ENCODE measurements at places on chromosomes 12 and 14.

GRCh38 chr14:20802341-20803084 lies at the start of gene RNASE1:
RNASE1 (minus strand) TSS chr14:20802844; CDS start chr14:20802068, 776 bp downstream.
- no peaks in the 10 kb centered on the region for H3K27me3 ChIP-seq
- H3K4me1 ChIP-seq: no peaks in the 10 kb centered on the region
- H3K36me3 ChIP-seq: no peaks in the 10 kb centered on the region
- DNase-seq: no peak
- no peak within 1 kb of the TSS for H3K27ac ChIP-seq

DNA sequence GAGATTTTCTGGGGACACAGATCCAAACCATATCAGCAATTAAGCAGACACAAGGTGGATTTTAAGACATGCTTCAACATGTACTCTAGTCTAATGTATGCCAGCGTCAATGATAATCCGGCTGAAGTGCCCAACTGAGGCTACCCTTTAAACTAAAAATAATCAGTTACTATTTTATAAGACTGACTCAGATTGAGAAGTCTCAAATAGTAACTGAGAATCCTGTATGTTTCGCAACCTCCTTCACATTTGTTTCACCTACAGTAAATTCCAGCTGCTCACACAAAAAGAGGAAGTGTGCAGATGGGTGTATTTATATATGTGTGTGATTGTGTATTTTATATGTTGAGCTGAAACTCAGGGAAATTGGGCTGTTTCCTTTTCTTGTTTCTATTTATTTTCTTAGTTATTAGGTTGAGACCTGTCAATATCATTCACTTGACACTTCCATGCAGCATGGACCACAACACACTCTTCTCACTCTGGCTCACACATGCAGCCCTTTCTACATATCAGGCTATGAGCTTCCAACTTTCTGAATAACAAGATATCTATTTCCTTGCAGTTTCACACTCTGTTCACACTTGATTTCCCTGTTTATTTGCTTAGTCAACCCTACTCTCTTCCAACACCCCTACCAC lies 1224.9 kb upstream of the TMEM132C start:
- H3K36me3 ChIP-seq: no peaks in the 10 kb centered on the region
- no peaks in the 10 kb centered on the region for H3K27me3 ChIP-seq
- H3K4me3 ChIP-seq: no peak overlapping the region

DNA sequence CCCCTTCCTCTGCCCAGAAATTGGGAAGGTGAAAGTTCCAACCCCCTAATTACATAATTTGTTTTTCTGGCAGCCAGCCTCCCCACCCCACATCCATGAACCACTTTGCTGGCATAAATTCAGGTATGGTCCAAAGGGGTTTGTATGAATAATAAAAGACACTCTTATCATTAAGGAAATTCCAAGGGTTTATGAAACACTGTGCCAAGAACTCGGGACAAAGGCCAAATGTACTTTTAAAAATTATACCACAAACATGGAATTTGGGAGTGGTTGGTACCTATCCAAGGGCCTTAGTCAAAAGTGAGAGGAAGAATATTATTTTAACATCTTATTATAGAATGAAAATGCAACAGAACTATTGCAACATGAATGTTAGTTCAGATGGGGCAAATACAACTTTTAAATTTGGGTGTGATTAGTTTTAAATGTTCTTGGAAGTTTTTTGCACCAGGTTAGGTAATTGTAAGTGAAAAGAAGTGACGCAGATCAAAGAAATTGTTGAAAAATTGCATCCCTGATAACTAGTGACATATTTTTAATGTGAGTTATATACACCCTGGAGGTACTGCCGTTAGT lies 217.8 kb downstream of the TMEM117 start:
- no peak for DNase-seq
- H3K4me3 ChIP-seq: no peak overlapping the region
- peaks cover 15% of the 10 kb centered on the region for H3K4me1 ChIP-seq
- no peak overlapping the region for H3K27ac ChIP-seq

DNA sequence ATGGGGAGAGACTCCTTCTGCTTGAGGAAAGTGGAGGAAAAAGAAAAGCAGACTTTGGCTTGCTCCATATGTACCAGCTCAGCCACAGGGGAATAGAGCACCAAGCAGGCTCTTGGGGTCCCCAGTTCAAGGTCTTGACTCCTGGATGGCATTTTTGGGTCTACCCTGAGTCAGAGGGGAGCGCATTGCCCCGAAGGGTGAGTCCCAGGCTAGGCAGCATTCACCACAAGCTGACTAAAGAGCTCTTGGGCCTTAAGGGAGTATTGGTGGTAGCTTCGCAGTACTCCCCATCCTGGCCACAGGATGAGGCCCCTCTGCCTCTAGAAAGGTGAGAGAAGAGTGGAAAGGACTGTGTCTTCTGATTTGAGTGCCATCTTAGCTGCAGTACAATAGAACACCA lies 19.8 kb upstream of the UNC79 start:
- H3K36me3 ChIP-seq: no peaks in the 10 kb centered on the region
- H3K27ac ChIP-seq: no peak overlapping the region
- H3K4me3 ChIP-seq: no peak overlapping the region
- no peaks in the 10 kb centered on the region for H3K4me1 ChIP-seq
- H3K27me3 ChIP-seq: no peaks in the 10 kb centered on the region
- DNase-seq: no peak

DNA sequence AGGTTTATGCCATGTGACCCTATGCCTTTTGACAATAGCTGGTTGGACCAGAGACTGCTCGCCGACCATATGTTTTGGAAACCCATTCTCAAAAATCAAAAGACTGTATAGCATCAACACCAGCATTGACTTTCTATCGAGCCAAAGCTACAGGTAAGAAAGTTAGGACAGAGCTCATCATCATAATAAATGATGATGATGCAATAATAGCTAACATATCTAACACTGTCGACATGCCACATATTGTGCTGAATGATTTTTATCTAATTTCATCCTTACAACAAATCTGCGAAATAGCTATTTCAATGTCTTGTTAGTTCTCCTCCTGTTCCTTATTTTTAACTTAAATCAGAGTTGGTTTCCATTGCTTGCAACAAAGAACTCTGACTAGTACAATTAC lies 102.9 kb downstream of the EGLN3 start:
- no peaks in the 10 kb centered on the region for H3K36me3 ChIP-seq
- H3K4me3 ChIP-seq: no peak overlapping the region
- H3K27ac ChIP-seq: no peak overlapping the region
- no peaks in the 10 kb centered on the region for H3K4me1 ChIP-seq

- H3K27me3 ChIP-seq: no peaks in the 10 kb centered on the region
- peaks cover 29% of the 10 kb centered on the region for H3K36me3 ChIP-seq
- H3K27ac ChIP-seq: no peak overlapping the region
- DNase-seq: no peak
- H3K4me1 ChIP-seq: no peaks in the 10 kb centered on the region
Observed at GRCh38 chr14:103000291-103000921, 56.9 kb downstream of the CDC42BPB start.

DNA sequence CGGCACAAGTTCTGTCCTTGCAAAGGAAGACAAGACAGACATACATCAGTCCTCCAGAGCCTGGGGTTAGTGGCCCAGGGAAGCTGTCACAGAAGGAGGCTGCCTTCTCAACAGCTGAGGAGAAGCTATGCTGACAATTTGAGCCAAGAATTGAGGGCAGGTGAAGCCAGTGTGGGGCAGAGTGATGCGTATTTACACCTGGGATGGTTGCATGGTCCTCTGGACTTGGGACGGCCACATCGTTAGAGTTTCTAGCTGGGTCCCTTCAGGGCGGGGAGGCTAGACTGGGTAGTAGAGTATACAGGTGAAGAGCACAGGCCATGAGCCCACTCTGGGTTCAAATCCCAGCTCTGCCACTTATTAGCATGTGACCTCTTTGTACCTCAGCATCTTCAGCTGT lies 16.5 kb downstream of the KRT85 start:
- no peaks in the 10 kb centered on the region for H3K36me3 ChIP-seq
- H3K4me1 ChIP-seq: peaks cover 20% of the 10 kb centered on the region
- DNase-seq: no peak
- no peak overlapping the region for H3K4me3 ChIP-seq
- H3K27me3 ChIP-seq: no peaks in the 10 kb centered on the region

GRCh38 chr14:76826122-76826521 lies at the start of gene LRRC74A:
LRRC74A (plus strand) TSS chr14:76826408; CDS start chr14:76826698, 290 bp downstream.
- no peaks in the 10 kb centered on the region for H3K4me1 ChIP-seq
- H3K4me3 ChIP-seq: no peak within 1 kb of the TSS
- DNase-seq: no peak
- H3K27me3 ChIP-seq: peaks cover 5% of the 10 kb centered on the region
- H3K36me3 ChIP-seq: no peaks in the 10 kb centered on the region

DNA sequence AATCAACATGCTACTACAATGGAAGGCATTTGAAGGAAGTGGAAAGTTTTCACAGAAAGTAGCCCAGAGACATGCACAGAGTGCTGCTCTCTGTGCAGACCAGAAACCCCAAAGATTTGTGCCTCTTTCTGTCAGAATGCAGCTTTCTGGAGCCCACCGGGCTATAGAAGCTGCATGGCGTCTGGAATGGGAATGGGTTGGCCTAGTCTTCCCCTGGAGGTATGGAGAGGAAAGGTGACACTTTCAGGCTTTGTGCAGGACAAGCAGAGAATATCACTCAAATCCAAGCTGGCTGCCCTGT lies 21.3 kb upstream of the ZFP36L1 start:
- no peaks in the 10 kb centered on the region for H3K27me3 ChIP-seq
- no peak for DNase-seq
- H3K4me1 ChIP-seq: peaks cover 27% of the 10 kb centered on the region
- H3K4me3 ChIP-seq: no peak overlapping the region
- H3K36me3 ChIP-seq: no peaks in the 10 kb centered on the region

GRCh38 chr12:1041478-1041877 lies 50.5 kb downstream of the ERC1 start:
- DNase-seq: no peak
- no peaks in the 10 kb centered on the region for H3K27me3 ChIP-seq
- no peaks in the 10 kb centered on the region for H3K36me3 ChIP-seq
- no peak overlapping the region for H3K27ac ChIP-seq
- H3K4me3 ChIP-seq: no peak overlapping the region
- peaks cover 20% of the 10 kb centered on the region for H3K4me1 ChIP-seq

GRCh38 chr14:87813211-87813610 lies 179.8 kb downstream of the GALC start:
- H3K36me3 ChIP-seq: no peaks in the 10 kb centered on the region
- no peaks in the 10 kb centered on the region for H3K4me1 ChIP-seq
- no peak overlapping the region for H3K27ac ChIP-seq
- no peaks in the 10 kb centered on the region for H3K27me3 ChIP-seq

- peaks cover 28% of the 10 kb centered on the region for H3K4me1 ChIP-seq
- no peak for DNase-seq
- H3K27ac ChIP-seq: no peak overlapping the region
- H3K36me3 ChIP-seq: no peaks in the 10 kb centered on the region
- H3K4me3 ChIP-seq: no peak overlapping the region
- no peaks in the 10 kb centered on the region for H3K27me3 ChIP-seq
Observed at GRCh38 chr12:96502477-96502876, 13.1 kb downstream of the CFAP54 start.

DNA sequence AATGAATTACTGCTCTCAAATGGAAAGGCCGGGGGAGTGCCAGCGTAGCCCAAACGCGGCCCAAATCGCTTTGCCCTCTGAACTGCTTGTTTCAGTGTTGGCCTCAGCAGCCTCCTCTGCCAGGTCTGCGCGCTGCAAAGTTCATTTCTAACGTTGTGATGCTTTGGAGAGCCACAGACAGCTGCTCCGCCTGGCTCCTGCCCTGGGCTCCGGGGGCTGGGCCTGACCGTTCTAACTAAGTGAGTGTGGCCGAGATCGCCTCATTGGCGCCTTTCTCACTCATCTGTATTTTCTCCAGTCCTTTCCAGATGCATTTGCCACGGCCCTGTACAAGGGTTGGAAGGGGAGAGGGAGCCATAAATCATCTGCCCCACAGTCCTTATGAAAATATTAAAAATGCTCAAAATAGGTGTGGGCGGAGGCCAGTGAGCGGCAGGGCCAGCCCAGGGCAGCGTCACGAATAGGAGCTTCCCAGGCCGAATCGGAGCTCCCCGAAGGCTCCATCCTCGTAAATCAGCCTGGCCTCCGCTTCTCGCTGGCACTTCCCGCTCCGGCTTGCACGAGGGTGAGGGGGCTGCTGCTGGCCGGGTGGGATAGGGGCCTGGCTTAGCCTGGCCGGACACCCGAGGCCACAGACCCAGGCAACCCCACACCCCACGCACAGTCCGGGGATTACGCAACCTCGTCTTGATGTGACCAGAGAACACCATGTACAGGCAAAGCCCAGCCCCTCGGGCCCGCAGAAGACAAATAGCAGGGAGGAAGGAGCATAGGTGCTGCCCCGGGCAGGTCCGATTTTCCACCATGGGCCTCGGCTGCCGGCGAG lies 196.6 kb upstream of the DIO3 start:
- no peak for DNase-seq
- no peaks in the 10 kb centered on the region for H3K36me3 ChIP-seq
- H3K4me3 ChIP-seq: no peak overlapping the region
- no peak overlapping the region for H3K27ac ChIP-seq
- no peaks in the 10 kb centered on the region for H3K27me3 ChIP-seq
- no peaks in the 10 kb centered on the region for H3K4me1 ChIP-seq

DNA sequence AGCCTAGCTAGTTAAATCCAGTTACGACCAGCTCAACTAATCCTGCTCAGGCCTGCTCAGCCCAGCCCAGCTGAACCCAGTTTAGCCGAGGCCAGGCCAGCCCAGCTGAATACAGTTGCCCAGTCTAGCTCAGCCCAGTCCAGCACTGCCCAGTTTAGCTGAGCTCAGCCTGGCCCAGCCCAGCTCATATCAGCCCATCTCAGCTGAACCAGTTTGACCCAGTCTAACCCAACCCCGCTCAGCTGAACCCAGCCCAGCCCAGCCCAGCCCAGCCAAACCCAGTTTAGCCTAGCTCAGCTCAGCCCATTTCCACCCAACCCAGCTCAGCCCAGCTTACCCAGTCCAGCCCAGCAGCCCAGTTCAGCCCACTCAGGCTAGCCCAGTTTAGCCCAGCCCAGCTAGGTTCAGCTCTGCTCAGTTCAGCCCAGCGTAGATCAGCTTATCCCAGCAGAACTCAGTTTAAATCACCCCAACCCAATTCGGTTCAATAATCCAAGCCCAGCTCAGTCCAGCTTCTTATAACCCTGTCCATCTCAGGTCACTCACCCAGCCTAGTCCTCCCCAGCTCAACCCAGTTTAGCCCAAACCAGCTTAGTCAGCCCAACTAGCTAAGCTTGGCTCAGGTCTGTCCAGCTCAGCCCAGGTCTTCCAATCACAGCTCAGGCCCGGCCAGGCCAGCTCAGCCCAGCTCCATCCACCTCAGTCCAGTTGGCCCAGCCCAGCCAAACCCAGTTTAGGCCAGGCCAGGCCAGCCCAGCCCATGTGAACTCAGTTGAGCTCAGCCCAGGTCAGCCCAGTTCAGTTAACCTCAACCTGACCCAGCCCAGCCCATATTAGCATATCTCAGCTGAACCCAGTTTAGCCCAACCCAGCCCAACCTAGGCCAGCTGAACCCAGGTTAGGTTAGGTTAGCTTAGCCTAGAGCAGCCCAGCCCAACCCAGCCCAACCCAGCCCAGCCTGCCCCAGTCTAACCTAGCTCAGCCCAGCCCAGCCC lies 76.7 kb downstream of the TMEM121 start:
- H3K4me1 ChIP-seq: no peaks in the 10 kb centered on the region
- no peak overlapping the region for H3K27ac ChIP-seq
- DNase-seq: no peak
- H3K36me3 ChIP-seq: no peaks in the 10 kb centered on the region
- no peaks in the 10 kb centered on the region for H3K27me3 ChIP-seq
- H3K4me3 ChIP-seq: no peak overlapping the region

Measured in keratinocyte (primary cell).